ENCODE measurements at places on chromosomes 6 and 20.
A peak's percentile ranks its signal among the peaks of the same experiment; 100 is the strongest.

GRCh38 chr6:170208651-170209353 is 82.1 kb downstream of the DLL1 start:
- DNase-seq, result no peak

DNA sequence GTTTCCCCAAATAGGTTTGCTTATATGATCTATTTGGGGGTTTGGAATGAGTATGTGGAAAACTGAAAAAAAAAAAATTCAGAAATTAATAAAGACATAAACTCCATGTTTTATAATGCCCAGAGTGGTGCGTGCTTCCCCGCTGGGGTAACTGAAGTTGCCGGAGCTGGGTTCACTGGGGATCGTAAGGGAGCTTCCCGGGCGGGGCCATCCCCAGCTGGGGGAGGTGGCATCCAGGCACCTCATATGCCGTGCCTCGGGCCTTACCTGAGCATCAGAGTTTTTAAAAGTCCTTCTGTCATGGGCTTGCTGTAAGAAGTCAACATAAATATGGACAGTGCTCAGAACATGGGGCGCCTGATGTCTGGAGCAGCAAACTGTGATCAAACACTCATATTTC is 17.9 kb upstream of the RAMACL start:
- DNase-seq, result no peak

DNA sequence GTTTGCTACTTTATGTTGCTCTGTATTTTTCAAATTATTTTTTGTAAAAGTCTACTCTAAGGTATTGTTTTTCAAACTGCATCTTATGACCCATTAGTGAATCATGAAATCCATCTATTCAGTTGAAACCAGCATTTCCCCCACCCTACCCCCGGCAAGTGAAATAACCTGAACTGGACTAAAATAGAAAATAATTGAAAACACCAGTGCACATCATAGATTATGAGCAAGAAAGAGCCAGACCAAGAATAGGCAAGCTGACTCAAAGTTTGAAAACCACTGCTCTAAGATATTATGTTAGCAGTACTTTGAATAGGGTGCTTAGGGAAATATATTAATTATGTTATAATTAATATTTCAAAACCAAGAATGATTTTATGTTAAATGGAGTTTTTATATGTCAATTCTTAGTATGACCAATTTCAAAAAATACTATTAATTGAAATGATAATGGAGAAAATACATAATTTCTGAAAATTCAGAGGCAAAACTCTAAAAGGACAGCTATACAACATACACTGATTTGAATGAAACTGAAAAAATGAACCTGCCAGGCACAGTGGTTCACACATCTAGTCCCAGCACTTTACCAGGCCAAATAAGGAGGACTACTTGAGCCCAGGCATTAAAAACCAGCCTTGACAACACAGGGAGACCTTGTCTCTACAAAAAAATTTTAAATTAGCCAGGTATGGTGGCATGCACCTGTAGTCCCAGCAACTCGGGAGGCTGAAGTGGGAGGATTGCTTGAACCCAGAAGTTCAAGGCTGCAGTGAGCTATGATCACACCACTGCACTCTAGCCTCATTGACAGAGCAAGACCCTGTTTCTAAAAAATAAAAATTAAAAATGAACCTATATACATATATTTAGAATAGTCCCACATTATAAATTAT is 112.0 kb downstream of the CDK19 start:
- DNase-seq, result peak; percentile 16

- peak; percentile 61 for DNase-seq
Measured at GRCh38 chr6:127484212-127484863, 25.1 kb upstream of the KIAA0408 start.

DNA sequence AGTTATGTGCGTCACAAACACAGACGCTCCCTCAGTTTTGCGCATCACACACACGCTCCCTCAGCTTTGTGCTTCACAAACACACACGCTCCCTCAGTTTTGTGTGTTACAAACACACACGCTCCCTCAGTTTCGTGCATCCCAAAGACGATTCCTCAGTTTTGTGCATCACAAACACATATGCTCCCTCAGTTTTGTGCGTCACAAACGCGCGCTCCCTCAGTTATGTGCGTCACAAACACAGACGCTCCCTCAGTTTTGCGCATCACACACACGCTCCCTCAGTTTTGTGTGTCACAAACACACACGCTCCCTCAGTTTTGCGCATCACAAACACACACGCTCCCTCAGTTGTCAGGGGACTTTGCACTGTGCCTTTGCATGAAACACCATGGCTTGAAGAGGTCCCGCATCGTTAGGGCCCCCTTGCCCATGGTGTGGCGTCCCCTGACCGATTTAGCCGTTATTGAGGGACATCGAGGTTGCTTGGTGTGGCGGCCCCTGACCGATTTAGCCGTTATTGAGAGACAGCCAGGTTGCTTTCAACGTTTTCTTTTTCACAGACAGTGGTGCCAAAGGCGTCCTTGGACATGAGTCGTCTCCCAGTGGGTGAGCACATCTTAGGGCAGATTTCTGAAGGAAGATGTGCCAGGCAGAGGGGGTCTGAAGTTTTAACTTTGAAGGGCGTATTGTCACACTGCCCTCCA is 28.1 kb upstream of the MYT1 start:
- DNase-seq, result no peak
